T-helper 1 cell treated with Interleukin-12 subunit alpha and Interleukin-12 subunit beta and Interleukin-4 antibody, amounts not matched to agents 30 ng/mL and 1 ng/mL, for 36 hours (primary cell): ENCODE measurements at places on chromosomes 7 and 10. TPM values are rescaled to one million over a fixed set of nuclear protein-coding genes. Genes with fewer than 3 reads are reported as not detected.

The CEP55 gene
- total RNA-seq, result 47.8 and 49.4 TPM in 2 replicates

The FAM149B1 gene
- 12.4 and 14.7 TPM in 2 replicates for total RNA-seq

The C10orf95 gene
- total RNA-seq, result 0.20 TPM in 1 of 2 replicates, not detected in the other

The KLF14 gene
- not detected in 2 replicates for total RNA-seq

The GARIN1A gene
- total RNA-seq, result 1.5 and 3.4 TPM in 2 replicates

The TMEM106B gene
- total RNA-seq, result 31.5 and 32.4 TPM in 2 replicates

The EVX1 gene
- not detected in 2 replicates for total RNA-seq

The HNRNPA2B1 gene
- total RNA-seq, result 688 and 704 TPM in 2 replicates

The NSMCE4A gene
- total RNA-seq, result 60.2 and 62.2 TPM in 2 replicates

The PRF1 gene
- 129 and 132 TPM in 2 replicates for total RNA-seq

The HTR5A gene
- not detected in 2 replicates for total RNA-seq

The ADCY1 gene
- 7.5 and 7.8 TPM in 2 replicates for total RNA-seq

The TMEM72 gene
- not detected in 2 replicates for total RNA-seq

The LRRC17 gene
- 0.20 TPM in 1 of 2 replicates, not detected in the other for total RNA-seq

The CARD11 gene
- 141 and 143 TPM in 2 replicates for total RNA-seq

The SLC16A12 gene
- total RNA-seq, result not detected in 2 replicates

The OR2A7 gene
- total RNA-seq, result 3.5 and 3.9 TPM in 2 replicates

The LLCFC1 gene
- not detected in 2 replicates for total RNA-seq
